Cerebellum (tissue), 4 donors: ENCODE measurements at places on chromosomes 5 and 9.

DNA sequence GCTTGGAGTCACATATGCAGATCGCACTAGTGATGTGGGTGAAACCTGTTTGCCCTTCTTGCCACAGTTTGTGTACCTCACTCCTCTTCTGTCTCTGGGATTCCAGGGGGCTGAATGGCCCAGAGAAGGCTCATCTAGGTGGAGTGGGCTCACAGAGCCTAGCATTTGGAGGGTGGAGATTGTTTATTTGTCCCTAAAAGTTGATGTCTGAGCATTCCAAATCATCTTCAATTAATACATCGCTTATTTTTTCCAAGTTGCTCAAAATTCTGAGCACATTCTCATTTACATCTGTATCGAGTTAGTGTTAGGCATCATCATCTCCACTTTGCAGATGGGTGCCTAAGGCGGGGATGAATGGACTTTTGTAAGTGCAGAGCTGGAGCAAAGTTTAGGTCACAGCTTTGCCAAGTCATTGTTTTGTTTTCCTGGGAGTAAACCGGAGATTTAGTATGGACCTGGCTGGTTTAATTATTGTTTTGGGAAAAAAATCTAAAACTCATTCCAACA lies 2.0 kb downstream of the ABL1 start:
- no peak for DNase-seq

DNA sequence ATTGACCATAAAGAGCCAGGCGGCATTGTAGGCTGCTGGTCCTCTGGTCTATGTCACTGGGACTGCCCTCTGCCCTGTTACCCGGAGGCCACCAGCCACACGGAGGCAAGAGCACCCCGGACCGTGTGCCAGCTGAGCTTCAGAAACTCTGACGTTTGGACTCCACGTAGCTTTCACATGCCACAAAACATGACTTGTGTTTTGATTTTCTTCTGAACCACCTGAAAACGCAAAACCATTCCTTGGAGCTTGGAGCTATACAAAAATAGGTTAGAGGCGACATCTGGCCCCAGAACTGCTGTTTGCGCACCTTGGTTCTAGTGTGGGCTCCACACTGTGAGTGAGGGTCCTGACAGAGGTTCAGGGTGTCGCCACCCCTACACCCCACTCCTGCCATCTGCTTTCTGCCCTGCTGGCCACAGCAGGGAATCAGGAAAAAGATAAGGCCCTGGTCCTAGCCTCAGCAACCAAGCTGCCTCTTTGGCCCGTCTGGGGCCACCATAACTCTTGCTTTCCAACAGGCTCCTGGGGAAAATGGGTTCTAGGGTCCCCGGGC lies 151.3 kb upstream of the IRX2 start:
- no peak for DNase-seq

GRCh38 chr5:158958021-158958994 lies 141.4 kb downstream of the EBF1 start:
- DNase-seq: no peak

- no peak for DNase-seq
Measured at GRCh38 chr5:33282696-33283095, 158.1 kb upstream of the TARS1 start.

- DNase-seq: no peak
Measured at GRCh38 chr5:59724482-59725391, 168.8 kb downstream of the PDE4D start.

DNA sequence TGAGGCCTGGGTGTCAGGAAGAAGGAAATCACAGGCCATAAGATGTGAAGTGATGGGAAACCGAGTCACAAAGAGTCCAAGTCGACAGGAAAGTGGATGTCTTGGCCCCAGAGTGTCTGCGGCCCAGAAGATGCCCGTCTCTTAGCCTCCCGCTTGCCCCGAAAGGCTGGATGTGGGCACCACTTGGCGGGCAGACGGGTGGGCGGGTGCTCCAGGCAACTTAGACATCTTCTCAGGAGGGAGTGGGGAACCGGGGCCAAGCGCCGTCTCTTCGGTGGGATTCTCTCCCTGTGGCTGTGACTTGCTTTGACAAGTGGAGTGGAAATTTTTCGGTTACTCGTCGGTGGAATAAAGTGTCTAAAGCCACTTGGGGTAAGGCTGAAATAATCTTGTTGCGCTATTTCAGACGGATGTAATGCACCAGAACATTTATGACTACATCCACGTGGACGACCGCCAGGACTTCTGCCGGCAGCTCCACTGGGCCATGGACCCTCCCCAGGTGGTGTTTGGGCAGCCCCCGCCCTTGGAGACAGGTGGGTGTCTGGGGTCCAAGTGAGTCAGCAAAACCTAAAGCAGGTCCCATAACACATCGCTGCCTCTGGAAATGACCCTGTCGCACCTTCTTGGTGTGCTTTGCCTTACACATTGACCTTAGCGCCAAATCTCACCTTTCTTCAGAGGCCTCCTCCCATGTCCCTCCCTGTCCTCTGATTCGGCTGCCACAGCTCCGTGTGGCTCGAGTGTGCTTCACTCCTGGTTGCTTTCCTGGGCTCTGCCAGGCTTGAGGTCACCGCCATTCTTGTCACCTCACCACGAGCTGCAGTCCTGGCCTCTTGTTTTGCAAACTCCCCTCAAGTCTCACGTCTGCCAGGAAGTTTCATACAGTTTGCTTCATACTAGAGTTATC lies 20.4 kb upstream of the EXOC3 start:
- DNase-seq: no peak

GRCh38 chr9:136495238-136495800 lies 12.5 kb upstream of the SEC16A start:
- DNase-seq: no peak

DNA sequence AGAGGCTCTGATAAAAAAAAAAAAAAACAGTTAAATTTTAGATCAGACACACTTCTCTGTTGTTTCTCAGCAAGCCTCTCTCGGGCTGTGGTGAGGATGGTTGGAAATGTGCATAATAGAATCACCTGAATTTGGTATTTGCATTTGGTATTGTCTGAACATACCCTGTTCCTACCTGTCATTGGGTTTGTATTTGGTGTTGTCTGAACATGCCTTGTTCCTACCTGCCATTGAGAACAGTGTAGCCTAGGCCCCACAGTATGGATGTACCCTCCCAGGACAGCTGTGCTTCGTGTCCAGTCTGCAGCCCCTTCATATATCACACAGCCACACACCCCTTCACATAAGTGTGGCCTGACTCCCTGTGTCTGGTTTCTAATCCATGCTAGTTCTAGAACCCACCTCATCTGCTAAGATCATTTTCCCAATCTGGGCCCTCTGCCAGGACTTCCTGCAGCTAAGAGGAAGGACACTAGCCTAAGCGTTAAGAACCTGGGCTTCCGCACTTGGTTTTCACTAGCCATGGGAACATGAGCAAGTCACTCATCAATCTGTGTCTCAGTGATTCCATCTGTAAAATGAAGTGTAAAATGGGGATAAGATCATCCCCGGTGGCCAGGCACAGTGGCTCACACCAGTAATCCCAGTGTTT lies 49.2 kb downstream of the ITGA2 start:
- DNase-seq: no peak

- DNase-seq: no peak
Measured at GRCh38 chr5:40402007-40402364, 277.7 kb upstream of the PTGER4 start.

- no peak for DNase-seq
Measured at GRCh38 chr5:95988877-95989276, 27.2 kb upstream of the ELL2 start.
